ENCODE measurements at places on chromosomes 7 and 10.
A peak's percentile ranks its signal among the peaks of the same experiment; 100 is the strongest.

DNA sequence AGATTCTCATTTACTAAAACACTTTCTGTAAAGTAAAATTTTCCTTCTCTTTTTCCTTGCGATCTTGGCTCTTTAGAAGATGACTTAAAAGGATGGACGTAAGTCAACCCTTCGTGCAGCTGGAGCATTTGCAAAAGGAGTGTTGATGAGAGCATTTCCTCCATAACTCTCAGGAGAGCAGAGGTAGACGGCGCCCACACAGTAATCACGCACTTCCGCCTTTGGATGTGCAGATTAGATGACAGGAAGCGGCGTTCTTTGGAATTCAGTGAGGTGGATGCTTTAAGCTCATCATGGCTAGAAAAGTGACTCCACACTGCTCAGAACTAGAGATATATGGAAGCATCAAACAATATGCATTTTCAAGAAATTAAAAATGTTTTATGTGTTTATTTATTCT is 43.0 kb upstream of the NPS start:
- no peak for DNase-seq

- DNase-seq: peak; percentile 68
Observed at GRCh38 chr7:150514748-150515222, at the start of gene GIMAP7. GIMAP7 (plus strand) TSS chr7:150514872; CDS start chr7:150519975, 5,103 bp downstream.

GRCh38 chr10:103282961-103283360 is 6.0 kb downstream of the INA start:
- no peak for DNase-seq

- no peak for DNase-seq
Observed at GRCh38 chr7:70634610-70635068, 497.3 kb upstream of the GALNT17 start.

All from CD4-positive, alpha-beta T cell (primary cell).